ENCODE measurements at places on chromosomes 7 and 10. TPM values are rescaled to one million over a fixed set of nuclear protein-coding genes. Genes with fewer than 3 reads are reported as not detected.

The CCSER2 gene
- 73.8 TPM for polyA plus RNA-seq

The ADK gene
- 46.9 TPM for polyA plus RNA-seq

The NKX1-2 gene
- polyA plus RNA-seq: 1.9 TPM

The MCM7 gene
- polyA plus RNA-seq: 88.3 TPM

The CALHM1 gene
- 0.24 TPM for polyA plus RNA-seq

The GRID2IP gene
- polyA plus RNA-seq: 0.36 TPM

The MYL10 gene
- polyA plus RNA-seq: 0.44 TPM

The CACNB2 gene
- 23.3 TPM for polyA plus RNA-seq

The CHCHD1 gene
- polyA plus RNA-seq: 44.6 TPM

The MRPS33 gene
- 69.4 TPM for polyA plus RNA-seq

The SPDYE16 gene
- 8.1 TPM for polyA plus RNA-seq

The SKIDA1 gene
- polyA plus RNA-seq: 4.9 TPM

The RHOBTB1 gene
- 16.7 TPM for polyA plus RNA-seq

The PPP1R17 gene
- polyA plus RNA-seq: 3.3 TPM
